Activated CD4-positive, alpha-beta T cell treated with anti-CD3 and anti-CD28 coated beads, Interleukin-2, amount 10 ng/mL, durations not matched to agents 7 days and 5 days (primary cell): ENCODE measurements at places on chromosomes 6 and 20. TPM values are rescaled to one million over a fixed set of nuclear protein-coding genes. Genes with fewer than 3 reads are reported as not detected.

DNA sequence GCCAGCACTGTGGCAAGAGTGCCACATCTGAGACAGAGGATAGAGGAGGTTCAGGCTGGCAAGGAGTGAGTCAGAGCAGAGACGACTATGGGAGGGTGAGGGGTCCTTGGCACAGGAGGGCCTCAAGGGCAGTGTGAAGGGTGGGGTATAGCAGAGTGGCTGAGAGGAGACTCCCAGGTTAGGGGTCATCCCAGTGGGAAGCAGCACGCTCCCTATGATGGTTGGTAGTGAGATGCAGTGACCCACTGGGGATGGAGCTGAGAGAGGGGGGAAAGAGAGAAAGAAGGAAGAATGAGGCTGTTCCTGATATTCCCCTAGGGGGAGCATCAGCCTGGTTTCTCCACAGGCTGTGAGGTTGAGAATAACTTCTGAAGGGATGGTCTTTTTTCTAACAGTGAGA, 97.3 kb downstream of the INSM1 start:
- no peaks in the 10 kb centered on the region for H3K27me3 ChIP-seq
- H3K36me3 ChIP-seq, result peaks cover 3% of the 10 kb centered on the region
- no peak for DNase-seq

GRCh38 chr20:33351696-33352095, 49.6 kb downstream of the CDK5RAP1 start:
- no peaks in the 10 kb centered on the region for H3K27me3 ChIP-seq
- no peak overlapping the region for H3K4me3 ChIP-seq
- no peaks in the 10 kb centered on the region for H3K4me1 ChIP-seq
- peaks cover 7% of the 10 kb centered on the region for H3K36me3 ChIP-seq
- no peak for DNase-seq

DNA sequence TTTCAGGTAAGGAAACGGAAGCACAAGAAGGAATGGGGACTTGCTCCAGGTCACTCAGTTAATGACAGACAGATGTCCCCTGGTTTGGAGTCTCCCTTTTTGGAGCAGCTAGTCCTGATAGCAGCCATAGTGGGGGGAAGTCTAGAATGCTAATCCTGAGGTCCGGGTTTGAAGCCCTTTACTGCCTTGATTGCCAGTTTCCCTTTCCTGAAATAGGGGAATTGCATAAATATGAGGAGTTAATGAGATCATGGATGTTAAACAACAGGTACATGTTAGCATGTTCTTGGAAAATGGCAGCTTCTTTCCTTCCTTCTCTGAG, 341 bp upstream of the TTPAL start:
- H3K36me3 ChIP-seq, result peaks cover 2% of the 10 kb centered on the region
- peak overlapping the region; percentile 98 for H3K27ac ChIP-seq
- no peaks in the 10 kb centered on the region for H3K27me3 ChIP-seq
- peaks cover 30% of the 10 kb centered on the region for H3K4me1 ChIP-seq
- peak overlapping the region; percentile 94 for H3K4me3 ChIP-seq
- DNase-seq, result no peak

The PRIM2 gene
- total RNA-seq, result 37.7 TPM
